A549 (cell line): ENCODE measurements at places on chromosomes 3 and 15.

- no peak for DNase-seq
Observed at GRCh38 chr3:26280517-26280916, 342.1 kb upstream of the LRRC3B start.

DNA sequence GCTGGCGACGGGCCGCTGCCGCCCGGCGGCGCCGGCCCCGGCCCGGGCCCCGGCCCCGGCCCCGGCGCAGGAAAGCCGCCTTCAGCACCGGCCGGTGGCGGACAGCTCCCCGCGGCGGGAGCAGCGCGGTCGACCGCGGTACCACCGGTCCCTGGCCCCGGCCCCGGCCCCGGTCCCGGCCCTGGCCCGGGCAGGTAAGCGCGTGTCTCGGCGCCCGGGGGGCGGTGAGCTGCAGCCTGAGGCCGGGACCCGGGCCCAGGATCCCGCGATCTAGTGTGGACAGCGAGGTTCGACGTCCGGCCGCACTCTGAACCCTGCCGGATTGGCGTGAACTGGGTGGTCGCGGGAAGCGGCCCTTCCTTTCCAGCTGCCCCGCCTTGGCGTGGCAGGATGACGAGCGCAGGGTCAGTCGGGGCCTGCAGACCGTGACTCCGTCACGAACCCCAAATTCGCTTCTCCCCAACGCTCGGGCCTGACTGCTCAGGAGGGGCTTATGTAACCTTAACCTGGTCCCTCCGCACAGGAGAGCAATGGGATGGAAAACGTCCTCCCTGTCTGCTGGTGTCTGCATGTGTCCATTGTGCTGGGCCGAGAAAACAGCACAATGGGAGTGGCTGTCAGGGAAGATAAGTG is 472 bp downstream of the BSN start:
- DNase-seq, result no peak

- no peak for DNase-seq
Observed at GRCh38 chr3:154176036-154176435, 54.8 kb downstream of the ARHGEF26 start.

DNA sequence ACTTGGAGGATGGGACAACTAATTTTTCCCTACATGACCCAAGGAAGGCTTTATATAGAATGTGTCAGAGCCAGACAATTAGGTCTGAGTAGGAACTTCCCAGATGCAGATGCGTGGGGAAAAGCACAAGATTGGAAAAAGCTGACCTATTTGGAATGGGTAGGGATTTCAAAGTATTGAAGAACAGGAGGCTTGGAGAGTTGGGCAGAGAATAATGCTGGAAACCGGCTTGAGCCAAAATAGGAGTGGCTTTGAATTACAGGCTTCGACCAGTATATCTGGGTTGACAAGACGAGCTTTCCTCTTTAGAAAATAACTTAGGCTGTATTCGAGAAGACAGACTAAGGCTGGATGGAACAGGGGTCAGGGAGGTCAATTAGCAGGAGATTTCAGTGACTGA is 181.1 kb downstream of the GBE1 start:
- no peak for DNase-seq

DNA sequence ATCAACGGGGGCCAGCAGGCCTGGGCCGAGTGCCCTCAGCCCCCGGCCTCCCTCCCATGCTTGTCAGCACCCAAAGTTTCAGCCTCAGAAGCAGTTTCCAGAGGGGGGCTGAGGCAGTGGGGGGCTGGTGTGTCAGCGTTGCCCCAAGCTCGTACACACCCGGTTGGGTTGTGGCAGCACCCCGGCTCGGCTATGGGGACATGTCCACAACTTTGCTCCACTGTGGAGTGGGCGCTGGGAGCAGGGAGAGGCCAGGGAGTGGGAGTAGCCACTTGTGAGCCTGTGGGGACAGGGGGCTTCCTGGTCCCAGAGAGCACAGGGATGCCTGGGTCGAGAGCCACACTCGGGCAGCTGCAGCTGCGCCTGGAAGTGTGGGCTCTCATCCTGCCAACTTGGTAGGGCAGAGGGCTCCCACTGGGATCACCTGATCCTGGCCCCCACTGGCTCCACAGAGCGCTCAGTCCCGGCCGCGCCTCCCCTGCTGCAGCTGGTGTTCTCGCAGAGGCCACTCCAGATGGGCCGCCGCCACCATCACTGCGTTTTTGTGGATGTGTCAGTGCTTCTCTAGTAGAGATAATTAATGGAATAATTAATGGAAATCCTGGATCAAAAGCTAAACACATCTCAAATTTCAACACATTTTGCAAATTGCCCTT is 75.1 kb downstream of the NR1D2 start:
- DNase-seq, result no peak

DNA sequence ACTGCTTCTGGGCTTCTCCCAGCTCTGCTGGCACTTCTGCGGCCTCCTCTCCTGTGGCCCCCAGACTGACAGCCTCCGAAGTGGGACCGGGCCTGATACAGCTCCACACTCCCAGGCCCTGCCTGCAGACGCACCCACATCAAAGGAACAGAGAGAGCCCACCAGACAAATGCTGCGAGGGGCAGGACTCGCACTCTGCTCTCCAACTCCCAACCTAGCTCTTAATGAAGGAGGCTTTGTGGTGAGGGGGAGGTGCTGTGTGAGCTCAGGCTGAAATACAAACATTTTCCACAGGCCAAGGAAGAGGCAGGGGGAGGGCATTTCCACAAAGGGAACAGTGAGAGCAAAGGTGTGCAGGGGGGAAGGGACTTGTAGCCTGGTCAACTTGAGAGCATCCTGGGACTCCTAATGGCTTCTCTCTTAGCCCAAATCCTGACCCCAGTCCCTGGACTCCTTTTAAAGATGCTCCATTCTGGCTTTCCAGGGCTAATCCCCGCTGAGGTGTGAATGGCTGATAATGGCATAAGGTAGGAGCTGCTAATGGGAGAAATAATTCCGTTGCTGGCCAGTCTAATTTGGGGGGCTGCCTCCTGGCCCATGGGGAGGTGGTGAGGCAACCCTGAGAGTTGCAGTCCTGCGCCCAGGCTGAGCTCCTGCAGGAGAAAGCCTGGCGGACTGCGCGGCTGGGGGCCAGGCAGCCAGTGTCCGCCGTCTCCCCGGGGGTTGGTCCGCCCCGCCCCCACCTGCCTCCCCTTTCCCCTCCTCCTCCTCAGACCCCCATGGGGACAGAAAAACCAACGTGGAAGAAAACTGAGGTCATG is 9.6 kb downstream of the LINGO1 start:
- DNase-seq, result peak; percentile 15

- DNase-seq, result no peak
Observed at GRCh38 chr15:74978503-74978902, 16.9 kb upstream of the SCAMP5 start.

DNA sequence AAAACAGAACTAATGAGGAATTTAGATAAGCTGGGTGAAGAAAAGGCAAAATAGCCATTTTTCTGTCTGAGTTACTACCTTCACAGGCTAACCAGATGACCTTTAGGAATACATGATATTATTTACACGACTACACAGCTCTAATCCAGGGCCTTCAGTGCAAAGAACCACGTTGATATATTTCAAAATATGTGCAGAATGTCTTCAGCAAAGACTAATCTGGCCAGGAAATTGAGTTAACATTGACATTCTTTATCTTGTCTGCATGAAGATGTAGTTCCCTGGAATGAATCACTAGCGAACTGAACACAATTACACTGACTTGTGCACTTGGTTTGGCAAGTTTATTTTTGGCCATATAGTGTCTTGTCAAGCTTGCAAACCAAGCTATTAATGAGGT is 41.5 kb downstream of the PDHB start:
- no peak for DNase-seq

GRCh38 chr15:48832648-48833047 is 21.8 kb upstream of the CEP152 start:
- DNase-seq, result no peak

DNA sequence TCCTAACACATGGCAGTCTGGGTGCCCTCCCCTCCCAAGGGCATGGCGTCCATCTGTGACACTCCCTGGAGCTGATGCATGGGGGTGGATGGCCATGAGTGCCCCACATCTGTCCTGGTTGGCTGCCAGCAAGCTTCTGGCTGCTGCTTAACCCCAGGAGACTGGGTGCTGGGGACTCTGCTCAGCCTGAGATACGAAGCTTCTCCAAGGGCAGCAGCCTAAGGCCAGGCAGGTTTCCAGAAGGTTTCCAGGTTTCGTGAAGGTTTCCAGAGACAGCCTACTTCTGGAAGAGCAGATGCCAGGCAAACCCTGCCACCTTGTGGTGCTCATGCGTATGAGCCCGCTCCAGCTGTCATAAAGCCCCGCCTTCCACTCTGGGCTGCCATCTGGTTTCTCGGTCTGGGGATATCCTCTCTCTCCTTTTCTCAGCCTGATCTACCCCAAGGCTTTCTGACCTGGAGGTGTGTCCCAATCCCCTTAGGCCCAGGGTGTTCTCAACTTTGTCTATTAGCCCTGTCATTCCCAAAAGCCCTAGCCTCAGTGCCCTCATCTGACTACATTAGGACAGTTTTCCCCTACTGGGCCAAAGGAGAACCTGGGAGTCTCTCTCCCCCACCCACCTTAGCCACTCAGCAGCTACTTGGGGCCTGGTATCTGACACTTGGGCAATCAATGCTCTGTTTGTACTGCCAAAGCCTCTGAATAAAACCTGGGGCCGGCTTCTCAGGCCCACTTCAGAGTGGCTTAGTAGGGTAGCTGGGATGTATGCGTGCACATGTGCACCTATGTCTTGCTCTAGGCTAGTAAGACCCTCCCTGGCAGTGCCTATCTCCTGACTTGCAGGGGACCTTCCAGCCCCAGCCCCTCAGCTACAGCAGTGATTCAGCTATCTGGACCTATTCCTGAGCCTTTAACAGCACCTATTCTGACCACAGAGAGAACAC is 12.0 kb downstream of the MRPL46 start:
- DNase-seq, result peak; percentile 84

DNA sequence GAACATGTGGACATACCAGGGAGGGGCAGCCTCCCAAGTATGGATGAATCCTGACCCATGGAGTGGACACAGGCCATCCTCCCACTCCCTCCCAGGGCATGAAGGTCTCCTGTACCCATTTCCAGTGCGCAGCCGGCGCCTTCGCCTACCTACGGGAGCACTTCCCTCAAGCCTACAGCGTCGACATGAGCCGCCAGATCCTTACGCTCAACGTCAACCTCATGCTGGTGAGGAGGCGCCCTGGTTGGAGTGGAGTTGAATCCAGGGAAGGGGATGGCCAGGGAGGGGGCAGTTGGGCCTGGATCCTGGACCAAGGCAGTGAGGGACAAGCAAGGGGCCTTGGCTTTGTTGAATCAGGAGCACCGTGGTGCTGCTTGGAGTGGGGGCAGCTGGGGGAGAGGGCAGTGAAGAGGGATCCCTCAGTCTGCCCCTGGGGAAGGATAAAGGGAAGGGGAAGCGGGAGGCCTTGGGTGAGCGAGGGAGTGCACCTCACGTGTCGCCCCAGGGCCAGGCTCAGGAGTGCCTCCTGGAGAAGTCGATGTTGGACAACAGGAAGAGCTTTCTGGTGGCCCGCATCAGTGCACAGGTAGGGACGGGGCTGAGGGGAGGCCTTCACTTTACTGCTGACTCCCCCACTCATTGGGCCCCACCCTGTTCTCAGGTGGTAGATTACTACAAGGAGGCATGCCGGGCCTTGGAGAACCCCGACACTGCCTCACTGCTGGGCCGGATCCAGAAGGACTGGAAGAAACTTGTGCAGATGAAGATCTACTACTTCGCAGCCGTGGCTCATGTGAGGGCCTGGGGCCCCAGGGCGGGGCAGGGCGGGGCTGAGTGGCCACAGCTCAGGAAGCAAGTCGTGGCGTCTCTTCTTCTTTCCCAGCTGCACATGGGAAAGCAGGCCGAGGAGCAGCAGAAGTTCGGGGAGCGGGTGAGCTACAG is 25.3 kb downstream of the PTPN23 start:
- DNase-seq, result no peak

GRCh38 chr3:127555108-127555507 is 35.4 kb downstream of the TPRA1 start:
- no peak for DNase-seq

GRCh38 chr3:183148056-183148455 is 14.5 kb downstream of the LAMP3 start:
- DNase-seq, result no peak

DNA sequence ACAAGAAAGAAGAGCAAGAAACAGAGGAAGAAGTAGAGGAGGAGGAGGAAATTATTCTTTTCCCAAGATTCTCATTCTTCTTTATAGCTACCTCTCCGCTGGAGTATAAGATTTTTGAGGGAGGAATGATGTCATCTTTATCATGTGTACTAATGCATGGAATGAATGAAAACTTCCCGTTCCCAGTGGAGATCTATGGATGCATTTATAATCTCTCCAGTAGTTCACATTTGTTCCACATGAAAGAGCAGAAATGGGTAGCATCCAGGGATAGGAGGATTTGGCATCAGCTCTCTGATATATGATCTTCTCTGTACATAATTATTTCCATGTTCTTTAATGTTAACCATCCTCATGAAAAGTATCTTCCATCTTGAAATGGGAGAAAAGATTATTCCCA is 244.4 kb downstream of the ADAMTSL3 start:
- no peak for DNase-seq

DNA sequence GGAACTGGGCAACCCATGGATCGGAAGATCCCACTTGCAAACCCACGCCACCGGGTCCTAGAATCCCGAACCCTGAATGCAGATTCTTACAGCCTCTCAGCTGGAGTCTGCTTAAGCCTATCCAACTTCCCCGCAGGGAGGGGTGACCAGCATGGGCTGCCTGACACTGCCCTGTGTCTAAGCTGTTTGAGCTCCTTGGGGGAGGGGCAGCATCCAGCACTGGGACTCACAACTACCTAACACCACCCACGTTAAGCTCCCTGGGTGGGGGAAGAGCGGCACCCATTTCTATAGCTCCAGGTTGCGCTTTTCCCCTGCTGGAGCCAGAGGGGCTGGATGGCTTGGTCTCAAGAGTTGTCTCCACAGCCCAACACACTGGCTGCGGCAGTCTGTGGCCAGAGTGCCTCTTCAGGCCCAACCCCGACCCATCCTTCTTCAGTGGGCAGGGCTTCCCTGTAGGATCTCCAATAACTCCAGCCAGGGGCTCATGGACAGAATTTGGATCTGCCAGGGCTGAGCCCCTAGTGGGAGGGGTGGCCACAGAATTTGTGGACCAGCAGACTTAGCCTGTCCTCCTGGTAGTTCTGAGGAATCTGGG is 649.2 kb downstream of the TUSC7 start:
- no peak for DNase-seq

- DNase-seq, result no peak
Observed at GRCh38 chr15:36498401-36498800, 81.0 kb upstream of the CDIN1 start.

DNA sequence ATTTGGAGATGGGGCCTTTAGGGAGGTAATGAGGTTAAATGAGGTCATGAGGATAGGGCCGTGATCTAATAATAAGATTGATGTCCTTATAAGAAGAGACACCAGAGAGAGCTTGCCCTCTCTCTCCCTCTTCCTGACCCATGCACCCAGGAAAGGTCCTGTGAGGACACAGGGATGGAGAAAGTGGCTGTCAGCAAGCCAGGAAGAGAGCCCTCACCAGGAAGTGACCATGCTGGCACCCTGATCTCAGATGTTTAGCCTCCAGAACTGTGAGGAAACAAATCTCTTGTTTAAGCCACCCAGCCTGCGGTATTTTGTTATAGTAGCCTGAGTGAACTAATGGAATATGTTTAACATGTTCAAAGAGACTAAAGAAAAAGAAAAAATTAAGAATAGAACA is 15.3 kb upstream of the GNB5 start:
- DNase-seq, result no peak

GRCh38 chr15:70493376-70493775 is 270.0 kb downstream of the UACA start:
- DNase-seq, result no peak
